ENCODE measurements at places on chromosomes 12 and 14.

GRCh38 chr12:122028905-122029560 lies 7.3 kb downstream of the BCL7A start:
- DNase-seq = no peak

DNA sequence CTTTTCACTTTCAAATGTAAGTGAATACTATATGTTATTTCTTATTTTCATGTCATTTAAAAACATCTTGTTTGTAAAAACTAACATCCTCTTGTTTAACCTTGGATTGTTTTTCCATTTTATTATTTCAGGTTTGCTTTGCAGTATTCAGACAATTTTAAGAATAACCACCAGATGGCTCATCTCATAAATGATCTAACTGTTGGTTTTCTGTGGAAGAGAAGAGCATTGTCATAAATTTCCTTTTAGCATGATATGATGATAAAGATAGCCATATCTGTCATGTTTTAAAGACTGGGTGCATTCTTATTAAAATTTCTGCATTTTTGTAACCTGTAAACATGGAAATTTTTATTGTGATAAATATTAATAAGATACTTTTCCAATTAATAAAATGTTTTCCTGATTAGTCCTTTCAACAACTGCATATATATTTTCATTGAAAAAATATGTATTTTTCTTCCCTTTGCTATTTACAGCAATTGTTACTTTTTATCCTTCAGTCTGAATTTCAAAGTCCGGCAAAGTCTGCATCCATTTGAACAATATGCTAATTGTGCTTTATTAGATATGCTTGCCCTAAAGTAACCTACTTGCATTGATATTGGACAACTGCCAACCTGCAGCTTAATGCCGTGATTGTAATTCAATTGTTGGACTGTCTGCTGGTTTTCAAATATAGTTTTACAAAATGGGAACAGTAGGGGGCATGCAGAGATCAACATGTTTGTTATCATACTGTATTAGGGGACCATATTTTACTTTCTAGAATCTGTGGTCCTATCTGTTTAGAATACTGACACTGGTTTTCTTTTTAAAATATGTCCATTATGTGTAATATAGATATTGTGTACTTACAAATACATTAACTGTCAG lies 163.4 kb downstream of the GARIN6 start:
- DNase-seq = peak; percentile 58

DNA sequence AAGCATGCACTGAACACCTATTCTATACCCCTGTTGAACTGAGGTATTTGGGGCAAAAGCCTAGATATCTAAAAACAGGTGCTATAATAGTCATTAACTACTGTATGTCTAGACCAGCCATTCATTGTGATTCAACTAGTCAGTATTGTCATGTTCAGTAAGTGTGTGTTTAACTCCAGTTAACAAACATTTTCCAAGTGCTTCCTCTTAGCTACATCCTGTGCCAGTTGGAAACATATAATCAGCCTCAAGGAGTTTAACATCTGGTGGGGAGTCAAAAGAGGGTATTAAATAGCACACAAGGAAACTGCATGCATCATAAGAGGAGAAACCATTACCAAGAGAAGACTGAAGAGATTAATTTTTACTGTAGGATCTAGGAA lies 20.4 kb downstream of the TMTC1 start:
- no peak for DNase-seq

GRCh38 chr12:49825360-49825970 lies 2.7 kb downstream of the NCKAP5L start:
- DNase-seq = peak; percentile 21

DNA sequence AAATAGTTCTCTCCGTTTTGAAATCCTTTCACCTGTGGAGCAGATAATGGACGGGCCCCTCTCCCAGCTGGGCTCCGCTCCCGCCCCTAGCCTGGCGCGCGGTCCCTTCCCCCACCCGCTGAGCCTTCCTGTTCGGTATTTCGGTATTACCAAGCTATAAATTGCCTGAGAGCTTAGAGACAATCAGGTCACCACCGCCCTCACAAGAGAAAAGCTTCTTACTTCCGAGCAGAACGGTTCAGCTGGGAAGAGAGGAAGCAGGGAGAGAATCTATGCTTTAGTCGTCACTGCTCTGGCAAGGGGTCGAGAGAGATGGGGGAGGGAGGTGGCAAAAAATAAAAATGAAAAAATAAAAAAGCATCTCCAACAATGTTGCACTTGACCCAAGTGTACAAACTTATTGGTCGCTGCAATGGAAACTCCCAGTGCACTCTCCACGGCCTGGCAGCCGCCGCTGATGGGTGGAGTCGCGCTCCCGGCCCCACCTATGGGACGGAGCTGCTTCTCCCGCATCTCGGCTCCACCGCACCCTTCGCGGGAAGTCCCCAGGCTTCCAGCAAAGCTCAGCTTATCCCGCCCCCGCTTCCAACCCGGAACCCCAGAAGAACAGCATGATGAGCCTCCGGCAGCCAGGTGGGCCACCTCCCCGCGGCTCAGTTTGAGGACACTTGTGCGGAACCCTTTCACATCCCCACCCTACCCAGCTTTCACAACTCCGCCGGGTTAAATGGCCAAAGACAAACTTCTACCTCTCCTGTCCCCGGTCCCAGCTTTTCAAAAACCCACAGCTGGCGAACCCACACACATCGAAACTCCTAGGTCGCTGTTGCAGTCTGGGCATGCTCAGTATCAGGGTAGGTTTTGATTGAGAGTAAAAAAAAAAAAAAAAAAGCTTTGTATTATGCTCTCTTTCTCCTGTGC lies 832 bp upstream of the SYT1 start:
- DNase-seq = peak; percentile 62
